ENCODE measurements at places on chromosomes 7 and 10.
A peak's percentile ranks its signal among the peaks of the same experiment; 100 is the strongest.

DNA sequence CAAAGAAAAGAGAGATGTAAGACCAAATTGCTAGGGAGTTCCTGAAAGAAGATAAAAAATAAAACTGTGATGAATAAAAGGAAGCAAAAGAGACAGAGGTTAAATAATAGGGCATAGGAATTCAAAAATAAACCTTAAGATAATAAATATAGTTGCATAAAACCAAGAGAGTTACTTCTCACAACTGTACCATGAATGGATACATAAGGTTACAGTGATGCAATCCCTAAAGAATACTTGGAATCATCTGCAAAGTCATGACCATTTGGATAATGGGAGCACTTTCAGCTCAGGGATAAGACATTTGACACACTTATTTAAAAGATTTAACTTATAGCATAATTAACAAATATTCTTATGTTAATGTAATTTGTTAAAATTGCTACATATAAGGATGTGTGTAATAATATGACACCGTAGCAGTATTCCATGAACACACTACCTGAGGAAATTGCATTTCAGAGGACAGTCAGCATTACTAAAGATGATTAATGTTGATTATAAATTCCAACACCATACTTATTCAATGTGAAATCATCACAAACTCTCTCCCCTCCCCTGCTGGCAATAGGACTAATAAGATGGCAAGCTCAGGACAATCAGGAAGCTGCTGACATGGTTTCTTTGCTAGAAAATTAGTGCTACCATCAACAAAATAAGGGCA, 202.1 kb upstream of the AKR1E2 start:
- no peak for DNase-seq

GRCh38 chr10:69352569-69353264, 64.0 kb downstream of the TACR2 start:
- DNase-seq, result peak; percentile 43

DNA sequence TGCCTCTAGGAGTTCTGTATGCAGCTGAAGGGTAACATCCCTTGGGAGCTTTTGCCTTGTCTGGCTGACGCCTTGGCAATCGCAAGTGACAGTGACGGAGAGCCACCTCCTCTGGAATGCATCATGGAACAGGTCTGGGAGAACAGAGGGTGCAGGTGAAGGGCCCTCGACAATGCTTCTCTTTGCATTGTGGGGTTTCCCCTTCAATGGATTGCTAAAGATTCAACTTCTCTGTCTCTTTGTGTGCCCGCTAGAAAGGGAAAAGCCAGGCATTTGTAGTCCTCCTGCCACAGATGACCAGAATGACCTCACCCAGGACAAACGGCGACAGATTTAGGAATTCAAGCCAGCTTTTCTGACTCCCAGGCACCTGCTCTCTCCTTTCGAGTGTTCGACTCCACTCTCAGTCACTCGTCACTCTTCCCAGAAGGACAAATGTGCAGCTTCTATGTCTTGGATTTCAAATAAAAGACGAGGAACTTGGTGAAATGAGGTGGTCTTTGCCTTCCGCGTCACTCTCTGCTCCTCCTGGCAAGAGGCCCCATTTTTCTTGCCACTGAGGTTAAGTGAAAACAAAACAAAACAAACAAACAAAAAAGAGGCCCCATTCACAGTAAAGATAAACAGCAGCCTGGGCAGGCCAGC, 26.1 kb downstream of the IL2RA start:
- no peak for DNase-seq

- no peak for DNase-seq
These were observed 115.3 kb downstream of the JAZF1 start for GRCh38 chr7:28065308-28065707.

DNA sequence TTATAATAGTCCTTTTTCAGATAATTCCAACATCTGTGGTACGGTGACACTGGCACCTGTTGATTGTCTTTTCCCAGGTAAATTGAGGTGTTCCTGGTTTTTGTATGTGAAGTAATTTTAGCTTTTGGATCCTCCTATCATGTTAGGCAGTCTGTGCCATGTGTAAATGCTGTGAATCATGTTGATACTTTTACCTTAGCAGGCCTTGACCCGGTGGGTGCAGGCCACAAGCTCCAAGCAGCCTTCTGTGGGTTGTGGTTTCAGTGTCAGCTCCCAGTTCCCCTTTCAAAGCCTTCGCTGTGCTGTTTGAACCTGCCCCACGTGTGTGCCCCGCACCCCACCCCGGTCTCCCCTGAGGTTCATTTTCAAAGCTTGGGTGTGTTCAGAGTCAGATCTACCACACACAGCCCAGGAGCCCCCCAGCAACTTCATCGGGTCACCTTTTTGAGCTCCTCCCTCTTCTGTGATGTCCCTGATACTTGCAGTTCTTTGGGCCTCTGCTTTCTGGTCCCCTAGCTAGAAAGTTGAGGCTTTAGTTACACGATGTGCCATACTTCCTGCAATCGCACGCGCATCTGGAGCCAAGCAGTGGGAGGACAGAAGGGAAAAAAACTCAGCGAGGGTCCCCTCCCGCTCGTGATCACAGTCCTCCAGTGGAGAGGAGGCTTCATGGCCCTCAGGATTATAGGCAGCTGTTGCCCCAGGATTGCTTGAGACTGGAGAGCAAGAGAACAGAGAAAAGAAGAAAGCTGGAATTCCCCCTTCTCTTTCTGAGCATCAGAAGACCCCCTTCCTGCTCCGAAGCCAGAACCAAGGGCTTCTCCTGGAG, 8.7 kb upstream of the BHLHA15 start:
- DNase-seq, result no peak

GRCh38 chr7:96685353-96685752, 24.3 kb downstream of the SEM1 start:
- no peak for DNase-seq

GRCh38 chr7:45122975-45123860, 11.7 kb upstream of the TBRG4 start:
- no peak for DNase-seq

DNA sequence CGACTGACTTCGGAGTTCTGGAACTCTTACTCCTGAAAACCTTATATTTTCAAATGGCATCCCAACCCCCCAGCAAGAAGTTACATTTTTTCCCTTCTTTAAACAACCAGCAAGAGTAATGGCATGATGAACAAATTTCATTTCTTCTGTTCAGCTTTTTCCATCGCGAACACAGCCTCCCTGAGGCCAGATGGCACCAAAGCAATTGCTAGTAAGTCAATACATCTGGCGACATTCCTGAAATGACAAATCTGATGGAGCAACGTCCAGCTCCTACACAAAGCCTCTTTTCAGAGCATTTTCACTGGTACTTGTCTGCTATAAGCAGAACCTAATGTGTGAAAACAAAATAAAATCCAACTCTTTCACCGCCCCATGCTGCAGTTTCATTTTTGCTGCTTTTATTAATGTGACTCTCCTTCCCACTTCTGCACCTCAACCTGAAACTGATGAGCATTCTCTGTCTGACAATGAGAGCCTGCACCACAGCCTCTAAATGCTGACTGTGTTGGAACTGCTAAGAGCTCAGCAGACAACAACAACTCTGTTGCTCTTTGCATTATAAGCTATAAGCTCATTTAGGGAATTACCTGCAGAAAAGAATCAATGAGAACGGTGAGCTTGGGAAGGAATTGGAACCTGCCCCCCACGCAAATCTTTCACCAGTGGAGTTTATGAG, 229.8 kb downstream of the FGFR2 start:
- no peak for DNase-seq

DNA sequence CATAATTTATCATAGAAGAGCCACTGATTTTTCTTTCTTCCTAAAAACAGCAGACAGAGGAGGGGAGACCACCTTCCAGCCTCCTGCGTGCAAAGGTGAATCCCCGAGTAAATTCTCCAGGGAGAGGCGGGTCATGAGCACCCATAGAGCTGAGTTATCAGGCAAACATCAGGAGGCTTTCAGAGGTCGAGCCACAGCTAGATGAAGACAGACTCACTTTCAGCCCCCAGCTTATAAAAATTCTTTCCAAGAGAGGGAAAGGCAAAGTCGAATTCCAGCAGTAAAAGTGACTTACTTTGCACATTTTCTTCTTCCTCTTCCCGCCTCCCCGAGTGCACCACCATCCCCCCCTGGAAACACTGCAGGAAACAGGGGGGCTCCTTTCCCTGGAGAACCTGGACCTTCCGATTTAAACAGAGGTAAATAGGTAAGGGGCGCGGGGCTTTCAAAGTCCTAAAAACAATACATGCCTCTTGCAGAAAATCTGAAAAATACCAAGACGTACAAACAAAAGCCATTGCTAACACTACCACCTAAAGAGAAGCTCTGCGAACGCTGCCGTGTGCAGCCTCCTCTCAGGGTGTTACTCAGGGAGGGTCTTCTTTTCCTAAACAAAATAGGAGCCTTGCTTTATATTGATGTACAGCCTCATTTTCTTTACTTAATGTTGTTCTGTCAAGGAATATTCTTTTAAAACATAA, 163.8 kb downstream of the SVIL start:
- DNase-seq, result no peak

GRCh38 chr10:123442901-123443300, 223.3 kb upstream of the GPR26 start:
- DNase-seq, result no peak

- DNase-seq, result peak; percentile 58
These were observed 205.3 kb upstream of the ZNF32 start for GRCh38 chr10:43854007-43854406.

DNA sequence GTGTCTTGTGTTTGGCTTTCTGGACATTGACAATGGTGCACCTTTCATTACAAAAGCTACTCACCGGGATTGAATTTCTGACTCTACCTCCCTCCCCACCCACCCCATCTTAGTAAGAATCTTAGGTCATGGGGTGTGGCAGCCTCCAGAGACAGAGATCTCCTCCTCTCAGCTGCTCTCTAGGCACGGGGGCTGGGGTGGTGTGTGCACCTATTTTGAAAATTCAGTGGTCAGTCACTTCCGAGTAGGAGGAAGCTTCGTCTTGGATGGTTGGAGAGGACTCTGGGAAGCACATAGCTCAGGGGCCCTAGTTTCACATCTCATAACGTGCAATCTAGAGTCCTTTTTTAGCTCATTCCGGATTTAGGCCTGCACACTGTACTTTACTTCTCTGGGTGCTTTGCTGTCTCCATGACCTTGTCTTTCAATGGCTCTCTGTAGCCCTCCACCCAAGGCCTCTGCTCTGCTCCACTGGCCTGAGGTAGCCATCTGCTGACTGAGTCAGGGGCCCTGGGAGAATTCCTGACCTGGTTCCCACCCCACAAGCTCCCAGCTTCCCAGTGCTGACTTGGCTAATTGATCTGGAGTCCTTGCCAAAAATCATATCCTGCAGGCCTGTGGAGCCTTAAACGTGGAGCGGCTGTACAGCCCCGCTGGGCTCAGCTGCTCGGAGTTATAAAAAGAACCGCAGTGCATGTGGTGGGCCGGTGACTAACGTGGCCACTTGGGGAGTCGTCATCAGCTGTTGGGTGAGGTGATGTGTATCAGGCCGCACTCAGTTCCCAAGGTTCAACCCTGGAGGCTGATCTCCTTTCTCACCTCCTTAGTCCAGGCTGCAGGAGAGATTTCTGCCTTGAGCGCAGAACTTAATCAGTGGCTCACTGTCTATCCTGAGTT, 19.3 kb upstream of the ADAMTS14 start:
- DNase-seq, result peak; percentile 93

DNA sequence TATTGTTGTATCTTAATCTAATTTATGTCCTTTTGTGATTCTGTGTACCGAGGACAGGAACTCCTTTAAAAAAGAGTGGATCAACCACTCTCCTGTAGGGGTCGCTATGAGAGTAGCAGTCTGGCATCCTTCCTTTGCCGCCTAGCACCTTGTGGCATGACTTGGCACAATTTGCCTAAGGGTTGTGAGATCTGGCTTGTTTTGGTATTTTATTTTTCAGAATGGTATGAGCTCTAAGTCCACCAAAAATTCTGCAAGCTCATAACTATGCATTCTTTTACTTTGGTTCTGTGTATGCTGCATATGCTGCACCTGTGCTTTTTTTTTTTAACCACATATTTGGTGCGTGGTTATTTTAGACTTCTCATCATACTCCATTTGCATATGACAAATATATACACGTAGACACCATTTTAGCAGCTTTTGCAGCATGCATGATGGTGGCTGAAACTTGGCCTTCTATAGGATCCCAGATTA, 112.8 kb downstream of the CDK14 start:
- no peak for DNase-seq

DNA sequence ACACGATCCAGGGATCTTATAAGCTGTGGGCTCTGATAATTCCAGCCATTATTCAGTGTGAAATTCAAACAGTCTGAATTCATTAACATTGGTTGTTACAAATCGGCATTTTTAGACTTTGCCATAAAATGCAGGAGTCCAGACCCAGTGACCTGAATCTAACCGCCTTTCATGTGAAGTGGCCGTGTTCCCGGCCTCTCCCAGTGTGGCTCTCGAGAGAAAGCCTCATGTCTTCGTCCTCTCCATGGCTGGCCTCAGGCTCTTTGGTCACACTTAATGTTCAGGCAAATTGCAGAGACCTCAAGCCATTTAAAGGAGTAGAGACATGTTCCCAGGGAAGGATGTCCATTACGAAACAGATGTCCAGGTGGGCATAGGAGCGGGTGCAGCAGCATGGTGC, 59.3 kb downstream of the CTBP2 start:
- no peak for DNase-seq

GRCh38 chr7:77808517-77808916, 9.9 kb downstream of the PHTF2 start:
- no peak for DNase-seq

DNA sequence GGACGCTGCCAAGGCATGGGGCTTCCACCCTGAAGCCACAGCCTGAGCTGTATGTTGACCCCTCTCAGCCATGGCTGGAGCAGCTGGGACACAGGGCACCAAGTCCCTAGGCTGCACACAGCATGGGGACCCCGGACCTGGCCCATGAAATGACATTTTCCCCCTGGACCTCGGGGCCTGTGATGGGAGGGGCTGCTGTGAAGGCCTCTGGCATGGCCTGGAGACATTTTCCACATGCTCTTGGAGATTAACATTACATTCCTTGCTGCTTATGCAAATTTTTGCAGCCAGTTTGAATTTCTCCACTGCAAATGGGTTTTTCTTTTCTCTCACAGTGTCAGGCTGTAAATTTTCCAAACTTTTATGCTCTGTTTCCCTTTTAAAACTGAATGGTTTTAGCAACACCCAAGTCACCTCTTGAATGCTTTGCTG, 463.6 kb downstream of the ZWINT start:
- DNase-seq, result no peak

DNA sequence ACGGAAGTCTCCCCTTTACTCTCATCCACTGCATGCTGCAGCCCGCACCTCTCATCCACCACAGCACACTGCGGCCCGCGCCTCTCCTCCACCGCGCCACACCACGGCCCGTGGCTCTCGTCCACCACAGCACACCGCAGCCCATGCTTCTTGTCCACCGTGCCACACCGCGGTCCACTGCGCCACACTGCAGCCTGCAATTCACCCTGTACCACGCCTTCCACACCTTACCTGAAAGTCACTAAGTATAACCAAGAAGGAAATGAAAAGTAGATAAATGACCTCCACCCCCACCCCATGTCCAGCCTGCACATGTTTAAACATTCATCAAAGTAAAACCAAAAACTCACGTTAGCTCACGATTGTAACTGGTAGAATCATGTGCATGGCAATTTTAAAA, 176.1 kb downstream of the DIP2C start:
- DNase-seq, result no peak

- DNase-seq, result no peak
These were observed 9.2 kb downstream of the PLAU start for GRCh38 chr10:73920089-73920488.

All from GM04503 (cell line).